ENCODE measurements at places on chromosomes 4 and X.

DNA sequence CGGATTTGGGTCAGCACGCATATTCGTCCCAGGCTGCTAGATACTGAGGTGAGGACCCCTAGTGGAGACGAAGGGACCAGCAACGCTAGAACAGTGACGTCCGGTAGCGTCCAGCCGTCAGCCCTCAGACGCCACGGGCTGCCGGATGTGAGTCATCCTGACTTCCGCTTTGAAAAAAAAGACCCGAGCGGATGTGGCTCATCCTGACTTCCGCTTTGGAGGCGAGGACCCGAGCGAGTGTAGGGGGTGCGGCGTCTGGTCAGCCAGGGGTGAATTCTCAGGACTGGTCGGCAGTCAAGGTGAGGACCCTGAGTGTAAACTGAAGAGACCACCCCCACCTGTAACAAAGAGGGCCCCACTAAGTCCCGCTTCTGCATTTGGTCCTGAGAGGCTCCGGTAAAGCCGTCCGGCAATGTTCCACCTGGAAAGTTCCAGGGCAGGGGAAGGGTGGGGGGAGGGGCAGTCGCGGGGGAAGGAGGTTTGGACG lies at the start of gene MAGEB2:
MAGEB2 (plus strand) TSS at position 207 of the 487 bp plus-strand sequence. CDS start 3,018 bp downstream, outside the sequence.
- DNase-seq = peak; percentile 76

DNA sequence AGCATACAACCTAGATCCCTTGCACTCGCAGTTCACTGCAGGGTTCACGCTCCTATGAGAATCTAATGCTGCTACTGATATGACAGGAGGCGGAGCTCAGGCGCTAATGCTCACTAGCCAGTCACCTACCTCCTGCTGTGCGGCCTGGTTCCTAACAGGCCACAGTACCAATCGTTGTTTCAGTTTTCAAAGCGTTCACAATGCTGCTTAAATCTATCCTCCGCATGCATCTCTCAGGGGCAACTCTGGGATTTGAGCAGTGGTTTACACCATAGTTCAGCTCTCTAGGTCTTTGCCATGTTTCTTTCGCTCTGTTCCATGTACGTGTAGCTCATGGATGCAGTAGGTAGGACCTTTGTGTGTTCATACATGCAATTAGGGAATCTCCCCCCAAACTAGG lies 47.2 kb downstream of the CLOCK start:
- DNase-seq = no peak

DNA sequence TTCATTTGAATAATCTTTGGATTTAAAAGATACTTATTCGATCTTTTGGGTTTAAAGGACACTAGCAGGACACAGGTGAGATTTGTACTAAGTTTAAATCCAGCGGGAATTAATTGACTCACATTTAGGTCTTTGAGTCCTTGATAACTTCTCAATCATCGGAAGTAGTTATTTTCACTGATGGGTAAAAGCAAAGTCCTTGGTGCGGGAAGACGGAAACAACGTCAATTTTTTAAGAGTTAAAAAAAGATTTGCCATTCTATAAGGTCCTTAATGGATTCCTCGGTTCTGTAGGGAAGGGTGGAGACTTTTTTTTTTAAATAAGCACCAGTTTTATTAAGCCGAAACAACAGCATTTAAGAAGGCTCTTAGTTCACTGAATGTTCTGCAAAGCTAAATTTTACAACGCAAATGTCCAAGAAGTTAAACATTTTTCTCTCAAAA lies 2.9 kb downstream of the TMSB4X start:
- DNase-seq = no peak

DNA sequence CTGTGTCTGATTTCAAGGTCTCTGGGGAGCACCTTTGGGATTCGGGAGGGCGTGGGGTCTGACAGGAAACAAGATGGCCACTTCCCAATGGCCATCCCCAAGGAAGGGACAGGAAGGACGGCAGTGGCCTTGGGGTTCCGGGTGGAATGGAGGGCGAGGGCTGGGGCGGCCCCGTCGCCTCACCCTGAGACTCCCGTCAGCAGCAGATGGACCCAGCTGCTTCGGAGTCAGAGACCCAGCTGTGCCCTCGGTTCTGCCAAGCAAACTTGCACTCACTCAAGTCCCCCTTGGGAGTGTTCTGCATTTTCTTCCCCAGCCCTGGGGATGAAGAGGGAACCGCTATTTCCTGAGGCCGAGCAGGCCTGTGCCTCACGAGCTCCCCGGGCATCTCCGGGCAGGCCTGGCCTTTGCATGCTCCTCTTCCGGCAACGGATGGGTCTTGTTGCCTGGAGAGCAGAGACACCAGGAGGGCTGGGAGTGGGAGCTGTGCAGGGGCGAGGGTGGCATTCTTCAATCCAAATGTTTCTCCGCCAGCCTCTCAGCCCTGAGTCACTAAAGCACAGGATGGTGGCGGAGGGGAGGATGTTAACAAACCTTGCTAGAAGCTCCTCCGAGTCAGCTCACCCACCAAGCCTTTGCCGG lies 6.8 kb upstream of the DUSP9 start:
- no peak for DNase-seq

DNA sequence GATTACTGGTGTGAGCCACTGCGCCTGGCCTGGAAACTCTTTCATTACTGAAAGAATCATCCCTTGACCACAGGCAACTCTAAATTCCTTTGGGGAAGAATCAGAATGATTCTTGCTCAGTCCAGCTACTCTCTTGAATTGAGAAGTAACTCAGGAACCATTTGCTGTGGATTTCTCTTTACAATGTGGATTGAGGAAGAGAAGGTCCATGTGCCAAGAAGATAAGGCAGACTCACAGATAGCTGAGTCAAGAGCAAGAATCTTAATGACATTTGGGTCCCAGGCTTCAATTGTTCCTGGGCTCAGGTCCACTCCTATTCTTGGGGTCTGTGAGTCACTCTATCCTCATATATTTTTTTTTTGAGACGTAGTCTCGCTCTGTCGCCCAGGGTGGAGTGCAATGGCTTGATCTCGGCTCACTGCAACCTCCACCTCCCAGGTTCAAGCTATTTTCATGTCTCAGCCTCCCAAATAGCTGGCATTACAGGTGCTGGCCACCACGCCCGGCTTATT lies 6.2 kb upstream of the MGARP start:
- no peak for DNase-seq

Data from urothelium cell line (cell line).